NCI-H748 treated with DMSO at 0.1 percent for 48 hours (cell line): ENCODE measurements at places on chromosomes 12 and 14.

- DNase-seq = no peak
Observed at GRCh38 chr12:117060246-117060928, 38.8 kb downstream of the TESC start.

- DNase-seq = peak; percentile 20
Observed at GRCh38 chr14:83706231-83706954, 1823.6 kb upstream of the FLRT2 start.

GRCh38 chr14:34596891-34597290, 33.1 kb downstream of the SNX6 start:
- no peak for DNase-seq

DNA sequence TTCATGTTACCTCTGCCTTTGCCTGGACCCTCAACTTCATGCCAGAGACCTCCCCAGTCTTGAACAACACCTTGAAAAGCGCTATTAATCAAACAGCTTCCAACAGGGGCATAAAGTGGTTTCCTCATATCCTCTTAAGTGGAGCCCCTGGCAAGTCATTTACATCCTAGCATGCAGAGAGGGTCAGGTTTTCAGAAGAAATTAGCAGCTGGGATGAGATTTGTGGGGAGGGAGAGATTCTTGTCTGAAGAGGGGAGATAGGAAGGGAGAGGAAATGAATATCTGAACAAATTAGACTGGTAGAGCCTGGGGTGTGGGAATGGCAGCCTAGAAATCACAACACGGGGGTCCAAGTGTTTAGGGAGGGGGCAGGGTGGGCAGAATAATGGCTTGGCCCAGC, 45.6 kb downstream of the CALM1 start:
- DNase-seq = no peak

DNA sequence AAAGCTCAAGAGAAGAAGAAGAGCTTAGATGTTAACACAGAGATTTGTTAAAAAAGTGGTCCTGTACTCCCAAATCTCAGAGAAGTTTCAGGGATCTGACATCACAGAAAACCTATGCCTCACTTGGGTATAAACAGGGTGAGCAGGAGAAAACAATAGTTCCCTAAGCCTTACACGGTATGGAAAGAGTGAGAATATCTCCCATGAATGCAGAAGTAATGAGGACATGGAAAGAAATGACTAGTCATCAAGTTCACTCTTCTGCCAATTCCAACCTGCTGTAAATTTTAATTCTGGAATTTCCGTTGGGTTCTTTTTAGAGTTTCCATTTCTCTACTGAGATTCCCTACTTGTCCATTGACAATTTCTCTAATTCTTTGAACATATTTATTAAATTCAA, 6.2 kb upstream of the PTGER2 start:
- DNase-seq = no peak

DNA sequence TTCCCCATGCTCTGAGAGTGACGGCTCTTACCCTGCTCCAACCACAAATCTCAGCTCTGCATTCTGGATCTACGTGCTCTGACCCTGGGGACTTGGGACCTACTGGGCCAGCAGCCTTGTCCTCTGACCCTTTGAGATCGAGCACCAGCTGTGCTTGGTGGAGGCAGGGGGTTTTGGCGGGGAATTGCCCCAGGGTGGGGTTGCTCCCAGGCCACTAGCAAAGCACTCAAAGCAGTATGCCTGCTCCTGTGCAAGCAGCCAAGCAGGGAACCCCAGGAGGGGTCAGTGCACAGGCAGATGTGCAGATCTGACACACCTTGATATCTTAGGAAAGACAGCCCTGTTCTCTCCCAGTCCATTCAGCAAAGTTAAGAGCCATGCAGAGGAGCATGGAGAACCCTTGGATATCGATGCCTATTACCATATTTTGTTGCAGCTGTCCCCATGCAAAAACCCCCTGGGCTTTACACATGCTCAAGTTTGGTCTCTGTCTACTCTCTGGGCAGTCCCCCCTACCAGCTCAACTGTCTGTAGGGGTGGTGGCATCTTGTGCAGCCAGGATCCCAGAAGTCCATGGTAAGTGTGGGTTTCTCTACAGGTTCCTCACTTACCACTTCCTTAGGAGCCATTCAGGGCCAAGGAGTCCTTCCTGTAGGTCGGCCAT, 319.0 kb downstream of the TMTC2 start:
- DNase-seq = no peak

DNA sequence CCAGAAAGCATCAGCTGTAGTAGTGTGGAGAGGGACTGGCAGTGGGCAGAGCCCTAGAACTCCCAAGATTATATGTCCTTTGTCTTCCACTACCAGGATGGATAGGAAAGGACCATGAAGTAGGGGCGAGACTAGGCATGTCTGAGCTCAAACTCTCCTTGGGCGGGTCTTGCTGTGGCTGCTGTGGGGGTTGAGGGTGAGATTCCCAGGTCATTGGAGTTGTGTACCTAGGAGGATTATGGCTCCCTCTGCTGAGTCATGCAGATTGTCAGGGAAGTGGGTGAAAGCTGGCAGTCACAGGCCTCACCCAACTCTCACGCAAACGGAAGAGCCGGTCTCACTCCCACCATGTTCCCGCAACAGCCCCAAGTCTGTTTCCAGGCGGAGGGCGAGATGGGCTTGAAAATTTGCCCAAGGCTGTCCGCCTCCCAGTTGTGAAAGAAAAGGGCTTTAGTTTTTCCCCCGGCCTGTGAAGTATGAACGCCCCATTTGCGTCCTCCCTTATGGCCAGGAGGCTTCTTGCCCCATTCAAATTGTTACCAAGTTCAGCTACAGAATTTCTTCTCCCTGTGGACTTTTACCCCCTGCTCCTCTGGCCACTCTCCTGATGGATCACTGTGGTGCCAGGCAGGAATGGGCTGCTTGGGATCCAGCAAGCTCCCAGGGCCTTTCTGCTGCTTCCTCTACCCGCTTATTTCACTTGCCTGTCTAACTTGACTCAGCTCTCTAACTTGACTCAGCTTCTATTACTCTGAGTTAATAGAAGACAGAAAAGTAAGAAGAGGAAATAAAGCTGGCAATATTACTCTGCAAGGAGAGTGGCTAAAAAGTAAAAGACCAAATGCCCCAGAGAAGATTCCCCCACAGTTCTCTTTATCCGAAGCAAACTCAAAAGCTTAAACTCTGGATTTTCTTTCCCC, 159.3 kb downstream of the SLC2A13 start:
- no peak for DNase-seq

DNA sequence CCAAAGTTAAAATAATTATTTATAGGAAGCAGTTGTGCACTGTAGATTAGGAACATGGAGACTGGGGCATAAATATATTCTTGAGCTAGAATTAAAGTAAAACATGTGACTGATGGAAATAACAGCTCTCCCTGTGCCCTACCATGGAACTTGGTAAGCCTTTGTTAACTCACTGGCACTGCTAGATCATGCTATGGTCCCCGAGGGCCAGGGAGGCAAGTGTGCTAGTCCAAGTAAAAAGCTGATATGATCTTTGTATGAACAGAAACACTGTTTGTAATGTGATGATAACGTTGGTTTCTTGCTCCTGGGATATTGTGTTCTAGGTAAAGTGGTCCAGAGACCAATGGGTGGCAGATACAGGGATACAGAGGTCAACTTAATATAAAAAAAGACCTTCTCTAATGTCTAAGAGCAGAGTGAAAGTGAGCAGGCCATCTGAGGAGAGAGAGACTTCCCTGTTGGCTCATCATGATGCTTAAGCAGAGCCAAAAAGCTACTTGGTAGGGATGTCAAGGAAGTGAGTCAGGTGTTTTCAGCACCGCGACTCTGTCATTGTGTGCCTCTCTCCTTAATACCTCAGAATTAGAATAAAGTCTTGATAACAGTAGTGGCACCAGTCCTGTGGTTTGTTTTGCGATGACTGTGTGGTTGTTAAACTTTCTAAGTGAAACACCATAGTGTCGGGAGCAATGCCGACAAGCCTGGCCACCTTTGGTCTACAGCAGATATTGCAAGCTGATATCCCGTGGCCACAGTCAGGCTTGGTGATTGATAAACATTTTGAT, 27.6 kb downstream of the BICD1 start:
- no peak for DNase-seq

- no peak for DNase-seq
Observed at GRCh38 chr14:80781972-80782367, 159.6 kb downstream of the CEP128 start.

DNA sequence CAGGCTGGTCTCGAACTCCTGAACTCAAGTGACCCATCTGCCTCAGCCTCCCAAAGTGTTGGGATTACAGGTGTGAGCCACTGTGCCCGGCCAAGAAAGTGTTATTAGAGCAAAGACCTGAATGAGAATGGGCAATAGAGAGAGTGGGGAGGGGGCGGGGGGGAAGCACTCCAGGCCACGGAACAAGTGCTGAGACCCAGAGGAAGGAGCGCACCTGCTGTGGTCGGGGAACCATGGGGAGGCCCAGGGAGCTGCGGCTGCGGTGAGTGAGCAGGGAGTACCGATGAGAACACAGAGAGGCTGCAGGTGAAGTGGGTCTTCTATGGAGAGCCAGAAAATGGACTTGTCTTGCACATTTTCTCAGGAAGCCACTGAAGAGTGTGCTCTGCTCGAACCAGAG, 10.8 kb downstream of the SMIM41 start:
- DNase-seq = no peak

DNA sequence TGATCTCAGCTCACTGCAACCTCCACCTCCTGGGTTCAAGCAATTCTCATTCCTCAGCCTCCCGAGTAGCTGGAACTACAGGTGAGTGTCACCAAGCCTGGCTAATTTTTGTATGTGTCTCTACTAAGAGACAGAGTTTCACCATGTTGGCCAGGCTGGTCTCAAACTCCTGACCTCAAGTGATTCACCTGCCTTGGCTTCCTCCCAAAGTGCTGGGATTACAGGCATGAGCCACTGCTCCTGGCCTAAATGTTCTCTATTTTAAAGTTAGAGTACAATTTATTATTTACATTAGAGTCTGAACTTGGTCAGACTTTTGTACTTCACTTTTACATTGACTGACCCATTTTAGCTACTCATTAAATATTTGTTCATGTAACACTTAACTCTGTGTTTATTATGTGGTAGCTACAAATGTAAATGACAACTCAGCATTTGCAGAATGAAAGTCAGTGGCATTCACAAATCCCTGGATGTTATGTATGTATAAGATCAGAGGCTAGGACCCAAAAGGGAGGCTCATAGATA, 409.6 kb downstream of the APAF1 start:
- no peak for DNase-seq
